Stimulated activated CD4-positive, alpha-beta T cell treated with anti-CD3 and anti-CD28 coated beads, TNF-alpha, amount 100 ng/mL, for 24 hours (primary cell): ENCODE measurements at places on chromosomes 11 and 22.

DNA sequence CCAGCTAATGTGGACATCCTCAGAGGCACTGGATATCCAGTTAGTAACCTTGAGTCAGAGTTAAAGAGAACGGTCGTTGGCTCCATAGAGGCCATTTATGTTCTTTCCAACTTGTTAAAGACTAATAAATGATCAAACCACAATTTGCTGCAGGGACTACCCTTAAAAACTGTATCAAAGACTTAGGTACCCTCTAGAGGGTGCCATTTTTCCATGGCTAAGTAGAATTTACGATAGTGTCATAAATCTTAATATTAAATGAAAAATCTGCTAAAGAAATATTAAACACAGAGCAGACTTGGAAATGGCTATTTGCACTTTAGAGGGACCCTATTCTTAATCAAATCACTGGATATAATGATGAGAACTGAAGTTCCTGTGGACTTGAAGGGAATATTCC lies 685.2 kb upstream of the CHORDC1 start:
- DNase-seq = no peak

- no peak for DNase-seq
Measured at GRCh38 chr11:92302770-92303169, 78.2 kb downstream of the FAT3 start.

DNA sequence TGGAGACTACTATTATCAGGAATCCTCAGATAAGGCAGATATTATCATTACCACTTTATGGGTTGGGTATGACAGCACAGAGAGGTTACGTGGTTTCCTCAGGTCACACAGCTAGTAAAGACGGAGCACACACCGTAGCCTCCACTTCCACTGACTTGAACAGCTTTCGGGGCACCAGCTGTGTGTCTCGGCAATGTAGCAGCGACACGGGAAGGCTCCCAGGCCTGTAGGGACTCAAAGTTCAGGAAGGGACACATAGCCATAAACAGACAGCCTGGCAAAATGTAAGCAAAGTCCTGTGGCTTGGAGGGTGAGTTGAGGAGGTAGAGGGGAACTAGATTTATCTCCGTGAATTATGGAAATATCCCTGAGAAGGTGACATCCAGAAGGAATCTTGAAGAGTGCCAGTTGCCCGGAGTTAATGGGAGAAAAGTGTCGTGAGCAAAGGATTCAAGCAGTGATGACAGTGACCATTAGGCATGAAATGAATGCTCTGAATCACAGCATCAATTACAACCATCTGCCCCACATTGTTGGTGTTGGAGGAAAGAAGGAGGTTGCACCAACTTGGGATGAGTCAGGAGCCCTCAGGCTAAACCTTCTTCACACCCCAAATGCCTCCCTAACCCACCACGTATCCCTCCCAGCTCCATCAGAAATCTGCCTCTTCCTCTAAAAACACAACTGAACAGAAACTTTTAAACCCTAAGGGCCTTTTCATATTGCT lies 106.7 kb upstream of the ASPHD2 start:
- no peak for DNase-seq

- no peak for DNase-seq
Measured at GRCh38 chr11:93659196-93659595, 2.3 kb upstream of the CEP295 start.

DNA sequence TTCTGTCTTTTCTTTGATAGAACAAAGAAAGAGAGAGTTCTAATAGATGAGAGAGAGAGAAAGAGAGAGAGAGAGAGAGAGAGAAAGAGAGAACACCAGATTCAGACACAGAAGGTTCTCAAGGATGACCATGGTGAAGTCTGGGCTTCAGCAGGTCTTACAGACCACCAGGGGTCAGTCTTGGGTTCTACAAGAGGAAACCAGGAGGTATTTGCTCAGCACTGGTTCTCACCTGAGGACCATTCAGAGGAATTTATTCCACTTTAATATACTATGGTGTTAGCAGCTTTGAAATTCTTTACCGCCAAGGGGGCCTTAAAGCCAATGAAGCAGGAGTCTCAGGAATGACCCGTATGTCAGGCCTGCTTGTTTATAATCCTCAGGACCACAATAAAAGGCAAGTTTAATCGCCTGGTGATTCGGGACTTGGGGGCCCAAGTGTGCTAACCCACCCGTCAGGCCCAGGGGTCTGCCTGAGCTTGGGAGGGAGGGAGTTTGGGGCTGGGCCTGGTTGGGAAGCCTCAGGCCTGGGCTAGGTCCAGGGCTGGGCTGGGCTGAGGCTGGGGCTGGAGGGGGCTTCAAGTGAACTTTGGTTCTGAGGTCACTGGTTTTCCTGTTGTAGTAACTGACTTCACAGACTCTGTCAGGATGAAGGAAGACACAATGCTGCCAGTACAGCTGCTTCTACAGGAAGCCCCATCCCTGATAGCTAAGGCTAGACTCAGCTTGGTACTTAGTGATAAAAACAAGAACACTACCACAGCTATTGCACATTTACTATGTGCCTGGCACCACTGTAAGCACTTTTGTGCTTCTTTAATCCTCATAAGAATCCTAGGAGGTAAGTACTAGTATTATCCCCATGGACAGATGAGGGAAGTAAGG lies 179.2 kb upstream of the ZBED5 start:
- no peak for DNase-seq

GRCh38 chr11:110373051-110373702 lies 56.6 kb upstream of the FDX1 start:
- DNase-seq = no peak
